ENCODE measurements at places on chromosomes 12 and 14.

GRCh38 chr12:48180857-48181495 lies 2.5 kb upstream of the CCDC184 start:
- no peak for DNase-seq

GRCh38 chr12:68446901-68447796 lies 115.0 kb upstream of the MDM1 start:
- DNase-seq: no peak

DNA sequence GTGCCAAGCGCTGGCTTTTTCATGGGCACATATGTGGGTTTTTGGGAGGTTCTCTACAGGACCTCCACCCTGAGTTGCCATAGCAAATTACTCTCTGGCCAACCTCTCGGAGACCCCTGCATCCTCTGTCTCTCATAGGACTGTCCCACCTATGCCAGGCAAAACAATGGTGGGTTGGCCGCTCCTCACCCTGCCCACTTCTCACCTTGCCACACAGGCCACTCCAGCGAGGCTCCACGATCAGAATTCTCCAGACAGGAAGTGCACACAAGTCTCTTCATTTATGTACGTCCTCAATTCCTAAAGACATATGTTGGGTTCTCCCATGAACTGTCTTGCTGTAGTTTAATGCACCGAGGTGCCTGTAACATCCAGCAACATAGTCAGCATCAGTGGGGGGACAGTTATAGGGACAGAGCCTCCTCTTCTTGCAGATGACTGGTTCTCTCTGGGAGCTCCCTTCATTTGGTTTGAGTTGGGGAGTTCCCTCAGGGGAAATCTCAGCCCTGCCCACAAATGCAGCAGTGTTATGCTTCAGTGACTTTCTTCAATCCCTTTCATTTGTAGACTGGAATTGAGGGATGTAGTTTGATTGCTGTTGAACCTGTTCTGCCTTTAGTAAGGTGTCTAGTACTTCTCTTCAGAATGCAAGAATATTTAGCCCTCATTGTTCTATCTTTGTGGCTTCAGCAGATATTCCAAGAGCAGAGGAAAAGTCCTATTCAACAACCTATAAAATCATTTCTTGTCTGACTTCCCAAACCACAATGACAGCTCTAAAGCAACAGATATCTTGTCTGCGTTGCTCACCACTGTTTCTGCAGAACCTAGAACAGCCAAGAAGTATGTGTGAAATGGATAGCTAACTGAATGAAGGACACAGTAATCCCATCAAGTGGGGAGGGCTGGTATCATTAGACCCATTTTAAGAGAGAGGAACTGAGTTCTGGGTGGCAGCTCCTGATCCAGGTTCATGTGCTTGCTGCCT lies 2.8 kb upstream of the LTBP2 start:
- DNase-seq: no peak

DNA sequence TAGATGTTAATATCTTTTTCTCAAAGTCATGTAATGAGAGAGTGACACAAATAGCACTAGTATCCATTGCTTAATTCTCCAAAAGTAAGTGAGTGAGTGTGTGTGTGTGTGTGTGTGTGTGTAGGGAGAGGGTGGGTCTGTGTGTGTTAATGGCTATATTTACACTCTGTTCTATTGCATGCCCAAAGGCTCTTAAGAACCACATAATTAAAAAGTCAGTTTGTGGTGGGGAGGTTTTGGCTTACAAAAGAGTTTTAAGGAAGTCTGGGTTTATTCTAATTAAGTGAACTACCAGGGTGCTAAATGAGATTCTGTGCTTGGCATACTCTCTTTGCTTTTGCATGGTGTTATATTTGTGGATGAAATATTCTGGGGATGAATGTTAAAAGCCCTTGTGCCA lies 1897.6 kb upstream of the FLRT2 start:
- no peak for DNase-seq

- no peak for DNase-seq
Measured at GRCh38 chr12:90940872-90941499, 14.0 kb downstream of the CCER1 start.

DNA sequence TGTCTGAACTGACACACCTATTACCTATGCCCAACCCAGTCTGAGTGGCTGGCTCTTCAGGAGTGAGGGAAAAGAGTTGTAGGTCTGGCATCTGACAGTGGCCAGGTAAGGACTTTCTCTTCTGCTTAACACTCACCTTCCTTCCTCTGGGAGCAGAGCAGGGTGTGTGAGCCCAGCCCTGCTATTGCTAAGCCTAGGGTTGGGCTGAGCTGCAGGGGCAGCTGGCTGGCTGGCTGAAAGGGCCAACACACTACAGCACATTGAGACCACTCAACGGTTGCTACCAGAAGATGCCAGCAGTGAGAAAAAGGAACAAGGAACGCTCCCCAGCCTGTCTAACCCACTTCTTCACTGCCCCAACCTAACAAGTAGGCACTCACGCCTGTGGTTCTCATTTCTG lies 201.2 kb downstream of the DPF3 start:
- DNase-seq: no peak

- DNase-seq: no peak
Measured at GRCh38 chr12:75853626-75854025, 177.9 kb downstream of the PHLDA1 start.

DNA sequence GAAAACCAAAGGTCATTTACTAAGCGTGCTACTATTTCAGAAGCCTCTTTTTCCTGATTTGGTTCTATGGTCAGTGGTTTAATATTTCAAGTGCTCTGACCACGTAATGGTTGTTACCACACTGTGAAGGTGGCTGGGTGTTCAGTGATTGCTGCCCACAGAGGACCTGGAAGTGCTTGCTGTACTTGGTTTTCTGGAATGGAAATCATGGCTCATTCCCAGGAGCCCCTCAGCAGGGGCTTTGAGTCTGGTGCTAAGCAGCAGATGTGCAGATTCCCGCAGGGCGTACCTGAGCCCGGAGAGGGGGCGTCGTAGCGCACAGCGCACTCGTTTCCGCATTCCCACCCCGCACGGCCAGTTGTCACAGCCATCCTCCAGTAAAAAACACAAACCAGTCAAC lies 50.5 kb downstream of the TRAF3 start:
- no peak for DNase-seq

DNA sequence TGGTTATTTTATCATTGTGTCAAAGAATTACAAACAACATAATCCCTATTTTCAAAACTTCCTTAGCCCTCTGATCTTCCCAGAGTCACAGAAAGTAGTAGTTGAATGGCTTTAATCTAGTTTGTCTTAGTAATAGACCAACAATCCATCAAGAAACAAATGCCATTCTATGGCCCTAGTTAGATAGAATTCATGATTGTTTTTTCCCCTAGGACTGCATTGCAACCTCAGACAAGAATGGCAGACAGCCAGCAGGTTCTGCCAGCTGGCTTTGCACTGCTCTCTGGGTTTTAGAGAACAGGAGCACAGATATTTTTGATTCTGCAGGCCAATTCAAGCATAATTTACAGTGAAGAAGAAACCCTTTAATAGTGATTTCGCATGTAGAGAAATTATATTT lies 33.8 kb downstream of the SYT1 start:
- no peak for DNase-seq

DNA sequence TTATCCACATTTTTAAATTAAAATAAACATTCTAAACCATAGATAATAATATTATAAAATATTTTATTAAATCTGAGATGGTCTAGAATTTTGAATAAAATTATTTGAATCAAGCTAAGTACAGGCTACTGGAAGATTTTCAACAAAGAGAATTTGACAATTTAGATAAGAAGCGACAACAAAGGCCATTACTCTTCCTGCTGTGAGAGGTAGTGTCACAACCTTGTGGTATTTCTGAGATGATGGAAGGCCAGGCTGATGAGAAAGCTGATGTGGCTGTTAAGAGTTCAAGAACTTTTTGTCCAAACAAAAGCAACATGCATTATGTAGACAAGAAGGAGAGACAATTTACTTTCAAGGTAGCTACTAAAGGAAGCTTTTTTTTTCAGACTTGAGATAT lies 43.7 kb upstream of the CNTN1 start:
- DNase-seq: no peak

Data from stimulated activated CD8-positive, alpha-beta memory T cell treated with anti-CD3 and anti-CD28 coated beads, Interleukin-15, amount 100 ng/mL, for 24 hours (primary cell).